ENCODE measurements at places on chromosomes 6 and 20. TPM values are rescaled to one million over a fixed set of nuclear protein-coding genes. Genes with fewer than 3 reads are reported as not detected.

The LY6G6D gene
- total RNA-seq = not detected

The SLC26A8 gene
- total RNA-seq = not detected

The ARMC2 gene
- total RNA-seq = 1.7 TPM

The GNAS-AS1 gene
- total RNA-seq = not detected

The IL17A gene
- not detected for total RNA-seq

The SAPCD1 gene
- 1.8 TPM for total RNA-seq

Data from myometrial cell (primary cell).